ENCODE measurements at places on chromosomes 6 and 20.

GRCh38 chr6:10391799-10392198, 23.1 kb downstream of the TFAP2A start:
- DNase-seq: no peak

GRCh38 chr6:8829296-8829695, 394.0 kb upstream of the SLC35B3 start:
- no peak for DNase-seq

DNA sequence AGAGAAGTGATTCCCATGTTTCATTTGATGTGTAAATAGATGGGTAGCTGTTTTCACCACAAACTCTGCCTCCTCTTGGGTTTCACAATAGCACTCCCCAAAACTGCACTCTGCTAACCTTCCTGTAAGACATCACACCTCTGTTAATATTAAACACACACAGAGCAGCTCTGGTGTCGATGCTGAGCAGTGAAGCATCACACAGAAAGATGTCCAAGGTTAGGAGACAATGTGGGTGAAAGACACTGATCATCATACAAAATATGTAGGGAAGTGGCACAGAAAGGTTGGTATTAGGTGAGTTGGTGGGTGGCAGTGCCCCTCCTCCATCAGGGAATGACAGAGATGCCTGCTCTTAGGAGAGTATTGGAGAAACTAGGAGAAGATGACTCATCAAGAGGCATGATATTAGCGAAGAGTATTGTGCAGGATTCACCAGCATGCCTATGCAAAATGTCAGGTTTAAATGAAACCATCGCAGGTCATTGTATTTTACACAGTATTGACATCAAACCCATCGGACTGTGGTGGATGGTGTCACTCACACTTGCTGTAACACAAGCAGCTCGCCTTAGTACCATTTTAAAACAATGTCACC, 199.7 kb downstream of the TBXT start:
- DNase-seq: no peak

GRCh38 chr20:50909413-50909812, 21.8 kb downstream of the ADNP start:
- DNase-seq: no peak

DNA sequence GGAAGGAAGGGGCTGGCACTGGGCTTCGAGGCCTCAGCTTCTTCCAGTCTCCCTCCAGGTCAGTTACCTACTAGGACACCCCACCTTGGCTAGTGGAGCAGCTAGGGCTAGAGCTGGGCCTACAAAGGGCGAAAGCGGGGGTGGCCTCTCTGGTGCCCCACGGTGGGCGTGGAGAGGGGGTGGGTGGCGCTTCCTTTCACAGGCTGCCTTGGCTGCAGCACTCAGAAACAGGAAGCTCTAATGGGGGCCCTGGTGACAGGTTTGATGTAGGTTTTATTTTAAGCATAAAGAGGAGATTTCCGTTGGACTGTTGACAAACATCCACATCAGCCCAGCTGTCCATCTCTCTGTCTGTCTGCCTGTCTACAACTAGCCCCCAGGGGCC, 13.4 kb downstream of the FAM110A start:
- DNase-seq: peak; percentile 53

DNA sequence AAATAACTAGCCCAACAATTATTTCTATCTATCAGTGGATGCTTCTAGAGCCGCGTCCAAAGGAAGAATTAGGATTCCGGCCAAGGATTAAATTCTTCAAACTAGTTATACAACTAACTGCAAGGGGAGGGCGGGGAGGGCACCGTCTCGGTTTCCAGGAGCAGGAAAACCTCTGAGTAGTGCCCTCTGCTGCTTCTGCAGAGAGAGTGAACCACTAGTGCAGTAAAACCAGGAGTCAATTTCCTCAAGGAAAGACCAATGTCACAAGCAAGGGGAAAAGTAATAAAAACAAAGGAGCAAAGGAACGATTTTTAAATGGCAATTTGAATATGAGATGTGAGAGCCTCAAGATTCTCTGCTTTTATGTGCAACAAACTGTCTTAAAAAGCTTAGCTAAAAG, 16.5 kb upstream of the UBE2J1 start:
- DNase-seq: no peak

DNA sequence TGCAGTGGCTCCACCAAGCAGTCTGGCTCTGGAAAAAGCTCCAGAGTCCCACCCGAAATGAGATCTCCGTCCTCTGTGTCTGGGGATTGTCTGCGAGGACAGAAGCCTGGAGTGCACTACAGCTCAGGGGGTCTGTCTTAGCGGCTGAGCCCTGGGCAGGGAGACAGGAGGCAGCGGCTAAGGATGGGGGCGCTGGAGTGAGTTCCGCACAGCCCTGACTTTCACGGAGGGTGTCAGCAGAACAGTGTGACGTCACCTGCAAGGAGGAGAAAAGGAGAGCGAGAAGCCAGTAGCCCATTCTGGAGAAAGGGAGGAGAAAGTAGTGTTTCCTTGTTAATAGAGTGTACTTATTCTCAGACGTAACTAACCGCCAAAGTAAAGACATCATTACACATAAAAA, 97.6 kb downstream of the FAM50B start:
- no peak for DNase-seq

DNA sequence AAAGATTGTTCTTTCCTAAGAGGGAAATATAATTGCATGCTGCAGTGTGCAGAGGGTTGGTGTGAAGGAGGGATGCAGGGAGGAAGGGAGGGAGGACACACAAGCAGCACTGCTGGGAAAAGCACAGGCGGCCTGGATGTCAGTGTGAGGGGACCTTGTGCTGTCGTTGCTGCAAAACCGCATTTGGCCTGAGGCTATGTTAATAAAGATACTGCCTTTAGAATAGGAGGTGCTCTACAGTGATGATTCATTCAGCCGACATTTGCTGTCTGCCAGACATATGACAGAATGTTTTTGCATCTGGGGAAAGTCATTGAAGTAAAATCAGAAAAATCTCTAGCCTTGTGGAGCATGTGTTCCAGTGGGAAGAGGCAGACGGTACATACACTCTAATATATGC, 50.5 kb upstream of the TRIM26 start:
- no peak for DNase-seq

- peak; percentile 14 for DNase-seq
These were observed 46.0 kb upstream of the HINT3 start for GRCh38 chr6:125910527-125910926.
